ENCODE measurements at places on chromosomes 5 and 9. TPM values are rescaled to one million over a fixed set of nuclear protein-coding genes. Genes with fewer than 3 reads are reported as not detected.
A peak's percentile ranks its signal among the peaks of the same experiment; 100 is the strongest.

DNA sequence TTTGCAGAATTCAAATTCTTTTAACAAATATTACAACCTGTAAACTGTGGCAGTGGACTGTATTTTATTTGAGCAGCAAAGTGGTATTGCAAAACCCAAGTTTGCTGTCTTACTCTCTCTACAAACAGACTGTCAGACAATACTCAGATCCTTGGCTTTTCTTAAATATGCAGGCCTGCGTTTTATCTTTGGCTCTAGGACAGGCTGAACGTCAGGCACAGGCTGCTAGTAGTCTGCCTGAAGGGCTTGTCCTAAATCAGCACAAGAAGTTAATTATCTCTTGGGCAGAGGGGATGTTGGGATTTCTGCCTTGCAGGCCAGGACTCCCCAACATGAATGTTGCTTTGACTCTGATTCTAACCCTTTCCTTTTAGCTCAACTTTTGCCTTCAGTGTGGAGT, 147.5 kb downstream of the SLIT3 start:
- DNase-seq, result no peak

DNA sequence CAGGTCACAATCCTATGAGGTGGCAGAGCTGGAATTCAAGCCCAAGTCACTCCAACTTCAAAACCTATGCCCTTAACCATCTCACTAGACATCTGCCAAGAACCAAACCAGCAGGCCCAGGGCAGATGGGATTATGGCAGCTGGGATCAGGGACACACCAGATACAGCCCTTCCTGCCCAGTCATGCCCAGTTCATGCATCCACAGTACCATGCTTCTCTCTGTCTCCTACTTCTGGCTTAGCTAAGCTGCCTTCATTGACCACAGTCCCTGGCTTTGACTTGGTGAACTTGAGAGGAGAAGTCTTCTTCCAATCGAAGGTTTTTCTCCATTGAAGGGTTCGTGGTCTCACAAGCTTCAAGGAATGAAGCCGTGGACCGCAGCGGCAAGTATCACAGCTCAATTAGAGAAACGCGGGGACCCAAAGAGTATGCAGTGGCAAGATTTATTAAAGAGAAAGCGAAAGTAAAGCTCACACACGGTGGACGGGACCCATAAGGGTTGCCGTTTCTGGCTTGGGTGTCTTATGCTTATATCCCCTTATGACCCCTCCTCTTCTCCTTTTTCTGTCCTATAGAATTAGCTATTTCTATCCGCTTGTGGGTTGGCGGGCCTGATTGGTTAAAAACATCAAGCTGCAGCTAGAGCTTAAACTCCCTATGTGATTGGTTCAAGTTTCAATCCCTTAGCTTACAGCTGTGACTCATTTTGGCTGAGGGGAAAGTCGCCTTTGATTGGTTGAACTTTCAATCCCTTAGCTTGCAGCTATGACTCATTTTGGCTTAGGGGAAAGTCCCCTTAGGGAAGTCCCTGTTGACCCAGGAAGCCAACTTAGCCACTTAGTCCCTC, 101.2 kb downstream of the TRIM36 start:
- peak; percentile 49 for DNase-seq

GRCh38 chr5:108255468-108255867, 126.4 kb downstream of the FBXL17 start:
- no peak for DNase-seq

DNA sequence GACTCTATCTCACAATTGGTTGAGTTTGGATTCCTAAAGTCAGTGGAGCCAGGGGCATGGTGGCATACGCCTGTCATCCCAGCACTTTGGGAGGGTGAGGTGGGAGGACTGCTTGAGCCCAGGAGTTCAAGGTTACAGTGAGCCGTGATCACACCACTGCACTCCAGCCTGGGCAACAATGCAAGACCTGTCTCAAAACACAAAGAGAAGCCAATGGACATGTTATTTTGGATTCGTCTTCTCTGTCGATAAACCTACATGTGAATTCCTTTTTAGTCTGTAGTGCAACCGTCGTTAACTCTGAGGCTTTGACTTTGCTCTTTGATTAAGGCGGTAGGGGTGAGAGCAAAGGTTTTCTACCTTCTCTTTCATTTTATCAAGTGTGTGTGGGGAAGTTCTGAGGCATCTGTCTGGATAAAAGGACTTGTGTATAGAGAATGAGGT, 142.7 kb downstream of the KDM4C start:
- DNase-seq, result no peak

PCDHB11 gene
- total RNA-seq, result under 0.01 TPM

PURA gene
- total RNA-seq, result 13.9 TPM

PCDHB13 gene
- total RNA-seq, result 0.18 TPM
